Right lung (tissue), 10 donors: ENCODE measurements at places on chromosomes 6 and 20.

- no peak for DNase-seq
These were observed 205.7 kb downstream of the CDH4 start for GRCh38 chr20:61457725-61458124.

- DNase-seq, result no peak
These were observed 30.2 kb upstream of the GGTLC1 start for GRCh38 chr20:24018796-24019195.

- DNase-seq, result no peak
These were observed 36.1 kb downstream of the ELOVL2 start for GRCh38 chr6:11007715-11008608.

DNA sequence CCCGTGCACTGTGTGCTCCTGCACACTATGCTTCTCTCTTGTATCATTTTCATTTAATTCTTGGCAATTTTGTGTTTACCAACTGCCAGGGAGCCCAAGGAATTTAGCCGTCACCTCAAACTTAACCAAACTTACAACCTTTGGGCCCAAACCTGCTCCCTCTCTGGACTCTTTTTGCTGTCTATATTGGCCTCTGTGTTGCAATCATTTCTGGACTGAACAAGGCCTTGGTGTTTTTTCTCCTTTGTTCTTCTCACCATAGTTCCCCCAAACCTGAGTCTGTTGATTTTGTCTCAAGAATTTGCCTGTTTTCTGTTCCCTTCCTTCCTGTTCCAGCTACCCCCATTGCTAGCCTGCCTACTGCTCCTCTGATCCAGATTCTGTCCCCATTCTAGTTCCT, 19.2 kb downstream of the DCBLD1 start:
- DNase-seq, result no peak

GRCh38 chr6:157282284-157282683, 41.0 kb downstream of the TMEM242 start:
- DNase-seq, result no peak

GRCh38 chr6:32581315-32582095, 8.1 kb downstream of the HLA-DRB1 start:
- DNase-seq, result no peak

GRCh38 chr20:17992224-17992637, 23.4 kb downstream of the MGME1 start:
- DNase-seq, result no peak

DNA sequence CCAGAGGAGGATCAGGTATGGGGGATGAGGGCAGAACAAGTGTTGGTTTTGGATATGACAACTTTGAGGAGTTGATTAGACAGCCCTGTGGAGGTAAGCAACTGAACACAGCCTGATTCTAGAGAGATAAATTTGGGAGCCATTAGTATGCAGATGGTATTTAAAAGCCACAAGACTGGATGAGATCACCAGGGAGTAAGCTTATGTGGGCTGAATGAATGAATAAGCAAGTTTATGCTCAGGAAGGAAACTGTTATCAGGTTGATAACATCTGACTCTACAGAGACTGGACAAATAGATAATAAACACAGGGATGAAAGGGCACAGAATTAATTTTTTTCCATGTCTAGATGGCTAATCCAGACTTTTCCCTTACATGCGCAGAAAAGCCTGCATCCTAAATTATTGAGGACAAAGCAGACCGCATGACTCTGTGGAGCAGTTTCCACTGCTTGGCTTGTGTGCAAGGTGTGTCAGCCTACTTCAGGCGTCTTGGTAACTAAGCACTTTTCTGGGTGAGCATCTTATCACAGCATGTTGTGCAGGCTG, 150.6 kb downstream of the GJA10 start:
- no peak for DNase-seq

DNA sequence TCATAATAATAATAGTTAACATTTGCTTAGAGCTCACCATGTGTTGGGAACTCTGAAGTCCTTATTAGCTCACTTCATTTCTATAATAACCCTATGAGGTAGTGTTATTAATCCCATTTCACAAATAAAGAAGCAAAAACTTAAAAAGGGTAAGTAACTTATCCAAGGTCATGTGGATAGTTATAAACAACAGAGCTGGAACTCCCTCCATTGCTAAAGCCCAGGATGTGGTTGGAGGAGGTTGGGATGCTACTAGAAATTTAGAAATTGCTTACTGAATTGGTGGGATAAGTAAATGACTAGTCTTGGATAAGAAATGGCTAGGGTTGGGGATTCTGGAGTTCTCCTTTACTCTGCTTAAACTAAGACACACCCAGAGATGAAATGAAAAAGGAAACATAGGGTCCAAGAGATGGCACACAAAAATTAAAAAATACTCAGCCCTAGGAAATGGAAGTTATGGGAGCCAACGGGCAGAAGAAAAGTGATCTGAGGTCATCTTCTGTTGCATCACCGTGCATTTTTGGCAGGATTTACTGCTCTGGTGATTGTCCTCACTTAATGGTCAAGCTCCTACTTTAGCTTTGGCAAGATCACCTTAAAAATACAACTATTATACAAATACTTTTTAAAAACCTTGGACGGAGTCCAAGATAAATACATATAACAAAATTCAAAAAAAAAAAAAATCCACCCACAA, 7.7 kb upstream of the CLIC5 start:
- no peak for DNase-seq

DNA sequence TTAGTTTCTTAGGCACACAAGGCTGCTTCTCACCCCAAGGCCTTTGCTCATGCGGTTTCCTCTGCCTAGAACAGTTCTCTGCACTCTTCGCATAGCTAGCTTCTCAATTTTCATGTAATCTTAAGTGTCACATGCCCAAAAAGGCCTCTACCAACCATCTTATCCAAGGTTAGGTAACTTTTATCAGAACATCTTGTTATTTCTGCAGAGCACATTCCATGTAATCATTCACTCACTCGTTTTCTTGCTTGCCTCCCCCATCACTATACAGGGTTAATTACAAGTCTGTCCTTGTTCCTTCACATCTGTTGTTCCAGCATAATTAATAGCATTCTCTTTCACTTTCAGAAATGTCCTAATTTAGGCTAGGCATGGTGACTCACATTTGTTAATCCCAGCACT, 53.8 kb downstream of the NCOA6 start:
- no peak for DNase-seq
